Lower lobe of right lung (tissue), 2 donors: ENCODE measurements at places on chromosomes 11 and 22. TPM values are rescaled to one million over a fixed set of nuclear protein-coding genes. Genes with fewer than 3 reads are reported as not detected.
A peak's percentile ranks its signal among the peaks of the same experiment; 100 is the strongest.

- no peaks in the 10 kb centered on the region for H3K27me3 ChIP-seq
- DNase-seq, result no peak
- H3K4me3 ChIP-seq, result no peak overlapping the region
- no peaks in the 10 kb centered on the region for H3K4me1 ChIP-seq
Measured at GRCh38 chr11:10708131-10708530, 14.6 kb upstream of the IRAG1 start.

GRCh38 chr11:104095791-104096190, 59.4 kb downstream of the DDI1 start:
- H3K36me3 ChIP-seq, result no peaks in the 10 kb centered on the region
- no peaks in the 10 kb centered on the region for H3K27me3 ChIP-seq
- H3K4me3 ChIP-seq, result no peak overlapping the region

DNA sequence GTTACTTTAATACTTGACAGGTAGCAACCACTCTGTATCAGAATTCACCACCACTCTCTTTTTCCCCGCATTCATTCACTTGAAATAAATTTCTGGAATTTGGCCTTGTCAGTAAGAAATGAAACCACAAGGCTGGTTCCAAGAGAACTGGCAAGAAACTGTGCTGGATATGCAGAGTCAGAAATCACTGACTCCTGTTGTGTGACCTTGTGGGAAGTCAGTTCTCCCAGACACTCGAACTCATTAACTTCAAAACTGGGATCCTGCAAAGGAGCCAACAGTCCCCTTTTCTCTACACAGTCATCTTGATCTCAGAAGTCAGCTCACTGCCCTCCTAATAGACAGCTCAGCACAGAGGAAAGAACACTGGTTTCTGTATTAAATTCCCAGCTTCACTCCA, 142.7 kb downstream of the LRRC4C start:
- no peaks in the 10 kb centered on the region for H3K4me1 ChIP-seq
- no peaks in the 10 kb centered on the region for H3K27me3 ChIP-seq
- no peaks in the 10 kb centered on the region for H3K36me3 ChIP-seq
- no peak overlapping the region for H3K27ac ChIP-seq
- DNase-seq, result no peak

Gene CYP2D6
- total RNA-seq, result 1.4 TPM

DNA sequence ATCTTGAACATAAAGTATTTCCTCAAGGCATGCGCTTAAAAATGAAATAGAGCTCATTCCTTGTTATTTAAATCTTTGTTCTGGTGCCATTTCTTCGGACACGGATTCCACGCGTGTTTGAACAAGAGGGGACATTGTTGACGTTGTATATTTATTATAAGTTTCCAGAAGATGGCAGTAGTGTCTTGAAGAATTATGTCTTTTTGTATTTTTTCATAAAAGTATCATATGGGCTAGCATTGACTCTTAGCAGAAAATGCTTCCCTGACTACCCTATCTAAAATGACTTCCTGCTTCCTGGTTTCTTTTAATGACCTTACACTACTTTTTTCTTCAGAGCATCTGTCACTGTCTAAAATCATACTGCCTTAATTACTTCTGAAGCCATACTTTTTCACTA, 20.4 kb downstream of the BIRC2 start:
- no peaks in the 10 kb centered on the region for H3K27me3 ChIP-seq
- DNase-seq, result no peak
- H3K4me1 ChIP-seq, result peaks cover 5% of the 10 kb centered on the region
- no peak overlapping the region for H3K27ac ChIP-seq
- no peak overlapping the region for H3K4me3 ChIP-seq
- peaks cover 64% of the 10 kb centered on the region for H3K36me3 ChIP-seq

DNA sequence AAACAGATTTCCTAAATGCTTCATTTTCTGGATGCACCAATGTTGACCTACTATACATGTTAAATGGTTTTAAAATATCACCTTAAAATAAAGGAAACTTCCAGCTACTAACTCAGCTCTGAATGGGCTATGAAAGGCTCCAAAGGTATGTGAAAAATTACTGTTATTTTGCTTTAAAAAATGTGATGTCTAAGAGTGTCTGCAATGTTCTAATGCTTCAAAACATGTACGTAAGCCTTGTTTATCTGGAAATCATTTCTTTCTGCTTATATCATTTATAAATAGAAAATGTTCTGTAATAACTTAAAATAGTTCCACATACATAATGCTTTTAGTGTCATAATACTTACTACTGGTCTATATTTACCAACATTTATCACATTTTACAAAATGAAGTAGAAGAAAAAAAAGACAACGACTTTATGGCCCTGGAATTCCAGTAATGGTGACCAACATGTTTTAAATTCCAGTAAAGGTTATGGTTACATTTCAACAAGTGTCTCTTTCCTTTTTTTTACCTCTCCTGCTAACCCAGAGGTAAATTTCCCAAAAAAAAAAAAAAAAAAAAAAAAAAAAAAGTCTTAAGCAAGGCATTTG, 2.5 kb downstream of the BDNF start:
- no peak overlapping the region for H3K4me3 ChIP-seq
- peaks cover 64% of the 10 kb centered on the region for H3K27me3 ChIP-seq
- peaks cover 31% of the 10 kb centered on the region for H3K4me1 ChIP-seq
- no peak overlapping the region for H3K27ac ChIP-seq

DNA sequence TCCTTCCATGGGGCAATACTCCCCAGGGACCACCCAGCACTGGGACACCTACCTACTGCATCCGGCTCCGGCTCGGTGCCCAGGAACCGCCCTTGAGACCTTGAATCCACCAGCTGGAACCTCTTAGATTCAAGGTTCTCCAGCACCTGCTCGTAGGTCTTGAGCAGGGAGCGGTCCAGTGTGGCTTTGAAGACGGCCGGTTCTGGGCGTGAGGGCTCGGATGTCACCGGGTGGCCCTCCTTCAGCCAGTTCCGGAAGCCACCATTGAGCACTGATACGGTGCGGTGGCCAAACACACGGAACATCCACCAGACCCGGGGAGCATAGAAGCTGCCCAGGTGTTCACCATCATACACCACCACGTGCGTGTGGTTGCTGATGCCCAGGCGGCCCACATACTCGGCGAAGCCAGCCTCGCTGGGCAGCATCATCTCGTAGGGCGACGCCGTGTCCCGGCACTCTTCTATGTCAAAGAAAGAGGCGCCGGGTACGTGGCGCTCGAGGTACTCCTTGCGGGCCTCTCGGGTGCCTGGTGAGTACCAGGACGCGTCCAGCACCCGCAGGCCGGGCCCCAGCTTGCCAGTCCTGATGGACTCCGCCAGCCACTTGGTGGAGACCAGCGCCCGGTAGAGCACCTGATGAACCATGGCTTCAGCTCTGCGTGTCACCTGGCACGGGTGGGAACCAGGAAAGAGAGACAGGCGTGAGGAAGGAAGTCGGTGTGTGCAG, 997 bp downstream of the TST start:
- H3K27ac ChIP-seq, result peak overlapping the region; percentile 91
- H3K4me1 ChIP-seq, result peaks cover 69% of the 10 kb centered on the region
- no peak for DNase-seq

DNA sequence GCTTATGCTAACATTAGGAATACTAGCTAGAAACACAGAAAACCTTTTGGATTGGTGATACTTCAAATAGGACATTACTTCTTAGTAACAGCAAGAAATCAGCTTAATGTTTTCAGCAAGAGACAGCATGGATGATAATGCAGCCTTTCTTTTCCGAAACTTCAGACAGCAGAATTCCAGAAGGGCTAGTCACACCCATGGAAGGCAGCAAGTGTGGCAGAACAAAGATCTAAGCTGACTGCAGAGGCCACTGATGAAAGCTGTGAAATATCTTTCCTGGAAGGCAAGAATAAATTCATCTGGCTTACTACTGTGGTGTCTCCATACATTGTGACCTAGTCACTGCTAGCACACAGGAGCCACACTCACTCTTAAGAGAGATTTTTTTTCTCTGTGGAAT, 100.3 kb downstream of the CCDC83 start:
- H3K36me3 ChIP-seq, result peaks cover 52% of the 10 kb centered on the region
- no peaks in the 10 kb centered on the region for H3K27me3 ChIP-seq
- H3K4me3 ChIP-seq, result no peak overlapping the region

DNA sequence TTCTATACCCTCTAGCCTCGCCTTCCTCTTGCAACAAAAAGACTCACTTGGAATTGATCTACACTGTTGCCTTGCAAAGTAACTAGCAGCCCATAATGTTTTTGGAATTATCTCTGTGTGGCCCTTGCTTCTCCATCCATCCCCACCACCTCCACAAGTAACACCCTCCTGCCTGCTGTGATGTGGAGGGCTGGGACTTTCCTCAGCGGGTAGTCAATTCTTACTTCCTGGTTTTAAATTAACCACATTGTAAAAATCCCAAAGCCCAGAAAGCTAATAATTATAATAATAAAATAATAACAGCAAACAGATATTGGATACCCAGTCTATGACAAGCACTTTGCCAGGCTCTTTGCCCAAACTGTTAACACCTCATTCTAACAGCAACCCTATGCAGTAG, 40.8 kb upstream of the GALNT18 start:
- no peak overlapping the region for H3K4me3 ChIP-seq
- no peaks in the 10 kb centered on the region for H3K27me3 ChIP-seq
- H3K27ac ChIP-seq, result no peak overlapping the region
- no peak for DNase-seq

GRCh38 chr11:8342821-8343681, 79.4 kb upstream of the LMO1 start:
- H3K4me1 ChIP-seq, result no peaks in the 10 kb centered on the region
- H3K4me3 ChIP-seq, result no peak overlapping the region

Gene RFPL2
- total RNA-seq, result not detected

GRCh38 chr11:34439610-34440198, 970 bp downstream of the CAT start:
- H3K27me3 ChIP-seq, result no peaks in the 10 kb centered on the region
- H3K36me3 ChIP-seq, result no peaks in the 10 kb centered on the region
- H3K4me3 ChIP-seq, result peak overlapping the region; percentile 76
- no peak for DNase-seq
- peaks cover 64% of the 10 kb centered on the region for H3K4me1 ChIP-seq
- peak overlapping the region; percentile 95 for H3K27ac ChIP-seq

Gene VSIG10L2
- not detected for total RNA-seq

- no peaks in the 10 kb centered on the region for H3K4me1 ChIP-seq
- no peak overlapping the region for H3K27ac ChIP-seq
- no peak for DNase-seq
- H3K36me3 ChIP-seq, result no peaks in the 10 kb centered on the region
- no peaks in the 10 kb centered on the region for H3K27me3 ChIP-seq
Measured at GRCh38 chr11:57158599-57158998, 23.2 kb upstream of the LRRC55 start.

DNA sequence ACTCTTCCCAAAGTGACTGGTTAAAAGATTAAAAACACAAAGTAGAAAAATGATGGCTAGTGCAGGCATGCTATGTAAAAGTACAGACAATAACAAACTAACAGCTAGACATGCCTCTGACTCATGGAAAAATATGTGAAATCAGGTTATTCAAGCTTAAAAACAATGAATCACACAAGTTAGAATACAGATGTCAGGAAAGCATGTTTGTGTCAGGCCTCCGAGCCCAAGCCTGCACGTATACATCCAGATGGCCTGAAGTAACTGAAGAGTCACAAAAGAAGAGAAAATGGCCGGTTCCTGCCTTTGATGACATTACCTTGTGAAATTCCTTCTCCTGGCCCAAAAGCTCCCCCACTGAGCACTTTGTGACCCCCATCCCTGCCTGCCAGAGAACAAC, 110.1 kb downstream of the NOX4 start:
- H3K36me3 ChIP-seq, result no peaks in the 10 kb centered on the region
- no peaks in the 10 kb centered on the region for H3K27me3 ChIP-seq
- H3K4me1 ChIP-seq, result no peaks in the 10 kb centered on the region
- DNase-seq, result no peak

DNA sequence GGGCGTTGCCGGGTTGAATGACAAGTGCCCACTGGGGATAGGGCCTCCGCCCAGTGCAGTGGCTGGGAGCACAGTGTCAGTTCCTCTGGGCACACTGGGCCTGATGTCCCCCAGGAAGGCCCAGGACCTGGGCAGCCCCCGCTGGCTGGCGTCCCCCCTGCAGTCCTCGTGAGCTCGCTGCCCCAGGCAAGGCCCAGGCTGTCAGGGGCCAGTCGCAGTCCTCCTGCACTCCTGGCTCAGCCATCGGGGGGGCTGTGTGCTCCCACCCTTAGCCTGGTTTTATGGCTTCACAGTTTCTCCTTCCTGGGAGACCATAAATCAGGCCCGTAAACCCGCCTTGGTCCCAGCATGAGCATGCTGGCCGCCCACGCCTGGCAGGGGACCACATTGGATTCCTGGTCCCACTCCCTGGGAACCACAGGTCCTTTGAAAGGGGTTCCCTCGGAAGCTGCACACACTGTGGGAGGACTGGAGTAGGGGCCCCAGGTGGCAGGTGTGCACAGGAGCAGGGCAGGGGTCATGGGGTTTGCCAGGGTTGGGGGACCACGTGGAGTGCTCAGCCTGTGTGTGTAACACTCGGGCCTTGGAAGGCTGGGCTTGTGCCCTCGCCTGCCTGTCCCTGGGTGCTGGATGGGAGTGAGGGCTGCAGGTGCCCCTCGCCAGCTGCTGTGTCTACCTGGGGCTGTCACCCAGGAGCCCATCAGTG, 113.6 kb downstream of the KCNQ1OT1 start:
- H3K27me3 ChIP-seq, result no peaks in the 10 kb centered on the region
- peak; percentile 30 for DNase-seq
- no peak overlapping the region for H3K27ac ChIP-seq
- no peaks in the 10 kb centered on the region for H3K4me1 ChIP-seq
- no peak overlapping the region for H3K4me3 ChIP-seq

- no peaks in the 10 kb centered on the region for H3K27me3 ChIP-seq
- peak overlapping the region; percentile 100 for H3K27ac ChIP-seq
- peak overlapping the region; percentile 91 for H3K4me3 ChIP-seq
Measured at GRCh38 chr11:65416341-65416824, 6.2 kb upstream of the NEAT1 start.

Gene CCDC89
- 1.6 TPM for total RNA-seq

Gene NPTXR
- 5.1 TPM for total RNA-seq

- H3K27me3 ChIP-seq, result no peaks in the 10 kb centered on the region
- H3K27ac ChIP-seq, result peak overlapping the region; percentile 93
- H3K4me1 ChIP-seq, result peaks cover 43% of the 10 kb centered on the region
- DNase-seq, result no peak
- H3K4me3 ChIP-seq, result peak overlapping the region; percentile 87
- H3K36me3 ChIP-seq, result no peaks in the 10 kb centered on the region
Measured at GRCh38 chr11:9263840-9264315, 1.3 kb downstream of the DENND5A start.

- no peaks in the 10 kb centered on the region for H3K36me3 ChIP-seq
- no peak overlapping the region for H3K4me3 ChIP-seq
- no peaks in the 10 kb centered on the region for H3K4me1 ChIP-seq
- no peak for DNase-seq
- no peak overlapping the region for H3K27ac ChIP-seq
Measured at GRCh38 chr11:134655189-134655989, 243.3 kb upstream of the B3GAT1 start.

Gene HOATZ
- total RNA-seq, result 15.0 TPM

- H3K36me3 ChIP-seq, result no peaks in the 10 kb centered on the region
- no peak overlapping the region for H3K4me3 ChIP-seq
- no peak for DNase-seq
- no peaks in the 10 kb centered on the region for H3K4me1 ChIP-seq
- H3K27ac ChIP-seq, result no peak overlapping the region
- H3K27me3 ChIP-seq, result no peaks in the 10 kb centered on the region
Measured at GRCh38 chr11:75792127-75792731, 22.8 kb upstream of the UVRAG start.
